ENCODE measurements at places on chromosomes 1 and 21. TPM values are rescaled to one million over a fixed set of nuclear protein-coding genes. Genes with fewer than 3 reads are reported as not detected.

DNA sequence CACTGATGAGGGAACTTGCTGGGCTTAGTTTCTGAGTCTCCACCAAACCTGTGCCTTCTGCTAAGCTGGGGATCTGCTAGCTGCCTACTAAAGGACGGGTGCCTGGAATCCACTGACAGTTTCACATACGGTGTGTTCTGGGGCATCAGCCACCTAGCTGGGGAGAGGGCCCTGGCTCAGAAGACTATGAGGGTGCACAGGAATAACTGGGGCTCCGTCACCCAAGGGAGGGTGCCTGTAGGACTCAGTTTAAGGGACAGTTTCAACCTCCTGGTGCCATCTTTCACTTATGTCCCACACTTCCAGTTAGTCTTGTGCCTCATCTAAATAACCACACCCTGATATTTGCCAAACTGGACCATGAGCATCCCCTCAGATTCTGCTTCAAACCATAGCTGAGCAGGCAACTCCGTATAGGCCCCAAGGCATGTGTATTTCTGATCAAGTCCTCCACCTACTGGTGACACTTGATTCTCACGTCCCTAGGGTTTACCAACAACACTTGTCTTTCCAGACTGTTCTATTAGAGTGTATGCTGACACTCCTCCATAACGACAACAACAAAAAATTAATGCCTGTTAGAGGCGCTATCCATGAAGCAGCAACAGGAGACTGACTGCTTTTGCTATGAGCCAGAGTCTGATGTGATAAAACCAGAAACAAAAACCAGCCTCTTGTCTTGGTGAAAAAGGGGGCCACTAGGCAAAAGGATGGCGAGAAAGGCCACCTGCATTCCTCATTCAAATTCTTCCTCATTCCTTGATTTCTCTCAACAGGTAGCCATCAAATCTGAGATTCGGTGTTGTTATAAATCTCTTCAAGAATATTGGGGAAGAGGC lies 55.0 kb upstream of the PAXBP1 start:
- DNase-seq: peak; percentile 63

DNA sequence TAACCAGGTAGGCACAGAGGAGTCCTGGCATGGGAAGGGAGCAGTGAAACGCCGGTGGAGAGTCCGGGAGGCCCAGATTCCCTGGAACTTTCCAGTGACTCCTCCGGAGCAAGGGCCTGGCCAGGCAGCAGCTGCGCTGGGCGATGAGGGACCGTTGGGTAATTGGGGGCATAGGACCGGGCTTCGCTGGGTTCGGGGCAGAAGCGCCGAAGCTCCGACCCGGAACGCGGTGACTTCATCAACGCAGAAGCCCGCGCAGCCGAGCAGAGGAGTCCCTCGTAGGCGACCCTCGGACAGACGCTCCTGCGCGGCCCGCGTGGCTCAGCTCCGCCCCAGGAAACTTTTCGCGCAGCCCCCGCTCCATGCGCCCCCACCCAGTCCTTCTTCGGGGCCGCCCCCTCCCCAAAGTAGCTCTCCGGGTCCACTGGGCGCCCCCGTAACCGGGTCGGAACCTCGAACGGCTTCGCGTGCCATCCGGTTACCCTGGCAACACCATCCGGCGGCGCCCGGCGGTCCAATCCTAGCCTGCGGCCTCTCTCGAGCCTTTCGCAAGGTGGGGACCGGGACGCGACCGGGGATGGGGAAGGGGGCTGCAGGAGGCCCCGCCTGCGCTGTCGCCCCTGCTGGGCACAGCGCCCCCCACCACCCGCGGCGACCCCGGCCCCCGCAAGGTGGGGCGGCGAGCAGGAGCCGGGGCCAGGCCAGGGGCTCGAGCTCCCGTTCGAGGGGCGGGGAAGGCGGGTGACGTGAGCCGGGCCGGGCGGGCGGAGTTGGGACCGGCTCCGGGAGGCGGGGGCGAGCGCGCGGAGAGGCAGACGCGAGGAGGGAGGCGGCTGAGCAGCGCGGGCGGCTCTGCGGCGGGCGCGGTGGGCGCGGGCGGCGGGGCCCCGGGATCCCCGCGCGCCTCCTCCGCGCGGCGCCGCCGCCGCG lies at the start of gene AJAP1:
TSS of gene AJAP1 (plus strand) at position 814 of the 930 bp plus-strand sequence. CDS start 817 bp downstream, outside the sequence.
- DNase-seq: no peak

DNA sequence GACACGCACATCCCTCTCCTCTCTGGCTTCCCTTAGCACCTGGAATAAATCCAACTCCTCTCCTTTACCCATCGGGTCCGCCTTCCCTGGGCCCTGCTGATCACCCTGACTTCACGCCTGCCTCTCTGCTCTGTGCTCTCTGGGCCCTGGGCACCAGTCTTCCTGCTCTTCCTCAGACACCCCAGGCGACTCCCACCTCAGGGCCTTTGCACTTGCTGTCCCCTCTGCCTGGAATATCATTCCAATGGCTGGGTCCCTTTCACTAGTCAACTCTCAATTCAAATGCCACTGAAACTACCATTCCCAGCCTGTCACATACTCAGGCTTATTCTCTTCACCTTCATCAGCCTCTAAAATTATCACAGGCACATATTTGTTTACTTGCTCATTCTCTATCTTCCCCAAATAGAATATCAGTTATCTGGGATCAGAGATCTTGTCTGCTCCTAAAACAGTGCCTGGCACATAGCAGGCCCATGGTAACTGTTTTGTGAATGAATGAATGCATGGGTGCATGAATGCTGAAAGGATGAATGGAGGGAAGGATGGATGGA lies 27.2 kb upstream of the SELENON start:
- no peak for DNase-seq

DNA sequence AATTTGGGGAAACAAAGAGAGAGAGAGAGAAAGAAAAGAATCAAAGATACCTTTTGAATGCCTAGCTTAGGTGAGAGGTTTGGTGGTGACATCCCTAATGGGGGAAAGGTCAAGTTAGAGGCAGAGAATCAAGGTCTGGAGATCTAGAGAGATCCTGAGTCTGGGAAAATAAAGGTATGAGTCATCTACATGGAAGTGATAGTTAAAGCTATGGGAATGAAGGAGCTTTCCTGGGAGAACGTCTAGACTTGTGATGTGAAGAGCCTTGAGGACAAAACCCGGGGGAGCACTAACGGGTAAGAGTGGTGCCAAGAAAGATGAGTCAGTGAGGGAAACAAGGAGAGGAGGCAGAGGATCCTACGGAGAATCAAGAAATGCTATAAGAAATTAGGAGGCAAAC lies 110.8 kb upstream of the RUNX1 start:
- DNase-seq: peak; percentile 66

DNA sequence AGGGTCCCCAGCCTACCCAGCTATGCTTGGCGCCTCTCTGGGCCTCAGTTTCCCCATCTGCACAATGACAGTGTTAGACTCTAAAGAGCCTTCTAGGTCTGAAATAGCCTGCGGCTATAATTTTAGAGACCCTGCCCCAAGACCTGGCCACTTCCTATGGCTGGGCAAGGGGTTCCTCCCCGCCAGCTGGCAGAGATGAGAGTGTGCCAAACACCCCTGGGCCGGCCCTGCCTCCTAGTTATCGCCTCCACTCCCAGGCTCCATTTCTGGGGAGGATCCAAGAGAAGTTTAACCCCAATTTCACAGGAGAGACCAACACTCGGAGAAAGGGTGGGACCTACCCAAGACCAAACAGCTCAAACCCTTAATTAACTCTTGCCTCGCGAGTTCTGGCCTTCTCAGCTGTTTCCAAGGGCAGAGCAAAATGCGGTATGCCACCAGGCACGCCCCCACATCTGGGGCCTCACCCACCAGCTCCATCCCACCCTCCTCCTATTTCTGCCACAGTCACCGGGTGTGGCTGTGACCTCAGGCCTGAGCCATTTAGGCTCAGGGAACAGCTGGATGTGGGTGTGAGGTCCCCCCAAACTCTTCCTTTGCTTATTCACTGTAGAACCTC lies 35.7 kb downstream of the TTC39A start:
- no peak for DNase-seq

GRCh38 chr1:223664106-223664505 lies 1.4 kb downstream of the CAPN8 start:
- DNase-seq: no peak

GRCh38 chr1:236888903-236889302 lies 93.8 kb downstream of the MTR start:
- DNase-seq: no peak

GRCh38 chr21:32459972-32460371 lies 47.5 kb downstream of the EVA1C start:
- peak; percentile 26 for DNase-seq

DNA sequence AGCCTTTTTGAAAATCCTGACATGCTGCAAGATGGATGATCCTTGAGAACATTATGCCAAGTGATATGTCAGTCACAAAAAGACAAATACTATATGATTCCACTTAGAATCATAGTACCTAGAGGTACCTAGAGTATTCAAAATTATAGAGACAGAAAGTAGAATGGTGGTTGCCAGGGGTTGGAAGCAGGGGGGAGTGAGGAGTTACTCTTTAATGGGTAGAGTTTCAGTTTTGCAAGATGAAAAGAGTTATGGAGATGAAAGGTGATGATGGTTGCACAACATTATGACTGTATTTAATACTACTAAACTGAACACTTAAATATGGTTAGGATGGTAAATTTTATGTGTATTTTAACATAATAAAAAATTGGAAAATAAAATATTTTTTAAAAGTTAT lies 37.9 kb upstream of the PODN start:
- DNase-seq: no peak

DNA sequence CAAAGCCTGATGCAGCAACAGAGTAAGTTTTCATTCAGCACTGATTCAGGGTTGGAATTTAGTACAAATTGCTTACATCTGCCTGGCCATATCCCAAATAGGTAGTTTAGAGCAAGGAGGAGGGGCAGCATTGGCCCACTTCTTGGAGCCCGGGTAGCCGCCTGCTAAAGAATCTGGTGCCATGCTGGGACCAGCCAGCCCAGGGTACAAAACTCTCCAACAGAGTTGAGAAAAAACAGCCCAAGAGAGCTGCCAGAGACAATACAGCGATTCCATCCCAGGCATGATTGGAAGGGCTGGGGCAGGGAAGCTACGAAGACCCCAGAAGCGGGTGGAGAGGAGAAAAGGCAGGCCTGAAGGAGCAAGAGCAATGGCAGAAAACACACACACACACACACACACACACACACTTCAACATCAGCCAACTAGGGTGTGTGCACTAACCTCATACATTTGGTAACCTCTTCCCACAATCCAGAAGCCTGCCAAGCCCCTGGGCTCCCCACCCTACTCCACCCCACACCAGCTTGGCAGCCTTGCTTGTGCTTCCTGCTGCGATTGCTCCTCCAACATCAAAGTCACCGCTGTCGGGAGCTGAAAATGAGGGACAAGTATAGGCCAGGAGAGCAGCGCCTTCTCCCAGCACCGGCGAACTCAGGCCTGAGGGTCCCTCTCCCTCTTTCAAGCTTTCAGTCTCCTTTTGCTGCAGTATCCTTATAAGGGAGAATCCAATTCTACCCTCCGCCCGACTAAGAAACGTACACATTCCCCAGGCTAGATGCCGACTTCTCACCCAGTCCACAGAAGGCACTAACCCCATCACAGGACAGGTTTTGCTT lies 1.2 kb downstream of the PIK3C2B start:
- DNase-seq: peak; percentile 33

GRCh38 chr1:29260531-29260930 lies 24.2 kb downstream of the PTPRU start:
- DNase-seq: no peak

DNA sequence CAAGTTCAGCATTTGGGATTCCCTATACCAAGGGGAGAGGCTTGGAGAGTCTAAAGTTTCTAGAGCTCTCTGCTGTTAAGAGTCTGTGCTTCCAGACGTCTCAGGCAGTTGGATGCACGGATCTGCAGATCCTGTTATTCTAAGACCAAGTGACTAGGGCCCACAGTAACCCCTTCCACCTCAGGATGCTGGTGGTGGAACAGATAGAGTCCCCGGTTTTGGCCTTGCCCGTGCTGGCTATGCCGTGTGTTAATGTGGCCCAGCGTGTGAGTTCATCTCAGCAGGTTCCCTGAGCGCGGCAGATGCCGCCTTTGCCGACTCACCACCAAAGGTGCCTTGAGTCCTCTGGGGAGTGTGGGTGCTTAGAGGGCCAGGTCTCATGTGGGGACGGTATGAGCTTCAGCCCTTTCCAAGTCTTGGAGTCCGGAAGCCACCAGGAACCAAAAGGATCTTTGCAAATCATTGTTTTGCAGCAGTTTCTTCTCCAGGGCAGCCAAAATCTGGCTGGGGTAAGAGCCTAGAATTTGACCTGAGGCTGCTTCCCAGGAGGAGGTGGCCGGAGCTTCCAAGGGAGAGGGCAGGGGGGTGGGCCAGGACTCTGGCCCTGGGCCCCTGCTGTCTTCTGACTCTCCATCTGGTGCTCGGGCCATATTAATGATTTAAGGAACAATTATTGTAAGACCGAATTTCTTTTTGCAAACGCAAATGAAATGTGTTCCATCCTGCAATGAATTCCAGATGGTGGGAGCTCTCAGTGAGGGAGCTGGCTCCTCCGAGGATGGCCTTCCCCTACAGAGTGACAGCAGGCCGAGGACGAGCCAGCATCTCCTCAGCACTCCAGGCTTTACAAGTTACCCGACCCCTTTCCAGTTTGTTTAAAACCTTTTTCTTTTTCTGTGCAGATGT lies 205.7 kb downstream of the FOXD2 start:
- DNase-seq: no peak

GRCh38 chr1:119453021-119453420 lies 38.1 kb downstream of the HSD3B2 start:
- peak; percentile 10 for DNase-seq

- peak; percentile 59 for DNase-seq
Measured at GRCh38 chr1:109399326-109399957, 1.7 kb upstream of the SORT1 start.

DNA sequence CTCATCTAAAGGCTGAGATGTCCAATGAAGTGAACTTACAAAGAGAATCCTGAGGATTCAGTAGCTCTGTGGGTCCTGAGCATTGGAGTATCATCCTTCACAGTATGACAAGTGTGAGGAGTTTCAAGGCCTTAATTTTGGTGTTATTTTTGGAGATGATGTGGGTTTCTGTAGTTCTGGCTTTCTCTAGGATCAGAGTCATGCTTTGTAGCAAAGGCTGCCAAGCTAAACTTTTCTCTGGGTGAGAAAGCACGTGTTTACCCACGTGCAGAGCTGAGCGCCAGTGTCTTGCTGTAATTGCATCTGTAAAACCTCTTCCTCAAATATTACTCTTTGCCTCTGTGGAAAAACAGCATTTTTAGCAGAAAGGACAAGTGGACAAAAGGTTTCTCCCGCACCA lies 387.8 kb upstream of the LYPLAL1 start:
- DNase-seq: peak; percentile 29

- DNase-seq: no peak
Measured at GRCh38 chr1:154987326-154987725, 4.2 kb downstream of the FLAD1 start.

GRCh38 chr1:11802973-11803885 lies 2.5 kb downstream of the MTHFR start:
- peak; percentile 97 for DNase-seq

- no peak for DNase-seq
Measured at GRCh38 chr21:46153247-46154154, 1.9 kb downstream of the FTCD start.

C8B gene
- total RNA-seq: not detected

C1QTNF12 gene
- total RNA-seq: 0.36 TPM

LHX8 gene
- total RNA-seq: not detected

TMPRSS3 gene
- not detected for total RNA-seq

JAM2 gene
- total RNA-seq: 0.83 TPM

PAQR6 gene
- not detected for total RNA-seq

PLA2G2F gene
- total RNA-seq: not detected

PCP4L1 gene
- total RNA-seq: not detected

TAS1R1 gene
- not detected for total RNA-seq

MYOG gene
- total RNA-seq: not detected

GJC2 gene
- 1.1 TPM for total RNA-seq
